Smooth muscle cell of the pulmonary artery (primary cell): ENCODE measurements at places on chromosomes 7 and 10. TPM values are rescaled to one million over a fixed set of nuclear protein-coding genes. Genes with fewer than 3 reads are reported as not detected.

The GIMAP6 gene
- total RNA-seq: 0.13 and 0.46 TPM in 2 replicates

The GPR26 gene
- total RNA-seq: not detected in 2 replicates

The MLXIPL gene
- 0.03 and 0.39 TPM in 2 replicates for total RNA-seq

The ACSM6 gene
- not detected in 2 replicates for total RNA-seq

The ABCB1 gene
- total RNA-seq: 0.72 and 1.5 TPM in 2 replicates

The MBL2 gene
- not detected in 2 replicates for total RNA-seq

The GNAT3 gene
- not detected in 2 replicates for total RNA-seq

The C10orf143 gene
- total RNA-seq: 0.13 and 0.30 TPM in 2 replicates

The MEIG1 gene
- total RNA-seq: 0.46 TPM in 1 of 2 replicates, not detected in the other

The JAKMIP3 gene
- total RNA-seq: 0.13 and 0.26 TPM in 2 replicates

The INSYN2A gene
- total RNA-seq: 0.13 and 0.59 TPM in 2 replicates

The UCMA gene
- not detected in 2 replicates for total RNA-seq

The CLCN1 gene
- 0.07 TPM in 1 of 2 replicates, not detected in the other for total RNA-seq

The ELFN1 gene
- 0.07 TPM in 1 of 2 replicates, not detected in the other for total RNA-seq

The TAX1BP1 gene
- 106 and 114 TPM in 2 replicates for total RNA-seq

The MAGI2 gene
- total RNA-seq: 9.8 and 14.9 TPM in 2 replicates

The NEURL1 gene
- under 0.01 and 0.63 TPM in 2 replicates for total RNA-seq

The LRRC4 gene
- 0.03 TPM in 1 of 2 replicates, not detected in the other for total RNA-seq

The MOGAT3 gene
- not detected in 2 replicates for total RNA-seq

The TMEM213 gene
- total RNA-seq: not detected in 2 replicates

The MMP21 gene
- 0.13 TPM in 1 of 2 replicates, not detected in the other for total RNA-seq

The CALHM1 gene
- total RNA-seq: not detected in 2 replicates

The LLCFC1 gene
- not detected in 2 replicates for total RNA-seq

The CPVL gene
- total RNA-seq: 0.20 TPM in 1 of 2 replicates, not detected in the other

The FAM25G gene
- total RNA-seq: not detected in 2 replicates

The RBP4 gene
- total RNA-seq: 0.59 and 1.7 TPM in 2 replicates

The PPP1R17 gene
- not detected in 2 replicates for total RNA-seq

The GTF2IRD2 gene
- 6.1 and 6.3 TPM in 2 replicates for total RNA-seq

The SCIN gene
- total RNA-seq: 0.23 and 1.2 TPM in 2 replicates

The AKR1C4 gene
- not detected in 2 replicates for total RNA-seq

The PLPP4 gene
- 1.2 and 4.3 TPM in 2 replicates for total RNA-seq

The PUS7 gene
- 14.9 and 20.4 TPM in 2 replicates for total RNA-seq

The JCAD gene
- 8.0 and 29.2 TPM in 2 replicates for total RNA-seq
